Endodermal cell (in vitro differentiated cells): ENCODE measurements at places on chromosomes 11 and 22. TPM values are rescaled to one million over a fixed set of nuclear protein-coding genes. Genes with fewer than 3 reads are reported as not detected.

DNA sequence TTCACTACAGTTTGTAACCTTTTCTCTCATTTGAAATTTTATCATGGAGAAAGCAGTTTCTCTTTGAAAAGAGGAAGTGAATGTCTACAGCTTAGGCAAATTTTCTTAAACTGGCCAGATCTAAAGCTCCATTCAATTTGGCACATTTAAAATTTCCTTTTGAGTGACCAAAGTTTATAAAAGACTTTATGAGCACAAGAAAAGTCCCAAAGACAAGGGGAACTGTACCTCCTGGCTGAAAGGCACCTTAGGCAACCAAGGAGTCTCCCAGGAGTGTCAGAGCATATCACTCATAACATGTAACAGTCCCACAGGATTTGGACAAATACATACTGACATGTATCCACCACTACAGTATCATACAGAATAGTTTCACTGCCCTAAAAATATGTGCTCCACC, 41.3 kb downstream of the NARS2 start:
- DNase-seq = no peak

The SPINDOC gene
- 90.0 and 96.1 TPM in 2 replicates for total RNA-seq

The SELENOM gene
- 7.3 and 8.0 TPM in 2 replicates for total RNA-seq

The RHOG gene
- 25.5 and 26.9 TPM in 2 replicates for total RNA-seq

- DNase-seq = no peak
Observed at GRCh38 chr11:23846902-23847422, 649.9 kb upstream of the LUZP2 start.

The LDHAL6A gene
- not detected in 2 replicates for total RNA-seq

The OR51B2 gene
- not detected in 2 replicates for total RNA-seq

- DNase-seq = no peak
Observed at GRCh38 chr11:119808407-119809185, 79.6 kb upstream of the NECTIN1 start.

The RFPL3 gene
- total RNA-seq = 0.23 TPM in 1 of 3 replicates, not detected in the others

DNA sequence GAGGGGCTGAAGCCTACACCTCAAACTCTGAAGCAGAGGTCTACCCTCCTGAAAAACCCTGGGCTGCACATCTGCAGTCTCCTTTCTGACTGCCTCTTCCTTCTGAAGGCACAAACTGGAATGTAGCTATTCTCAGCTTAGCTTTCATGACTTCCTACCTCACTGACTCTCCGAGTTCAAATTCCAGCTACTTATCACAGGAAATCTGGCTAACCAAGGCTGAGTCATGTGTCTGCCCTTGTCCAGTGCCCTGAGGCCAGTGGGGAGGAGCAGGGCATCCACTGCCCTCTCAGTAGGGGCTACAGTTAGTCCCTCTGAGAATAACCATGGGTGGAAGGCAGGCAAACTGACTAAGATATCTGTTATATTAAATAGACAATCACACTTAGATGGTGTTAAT, 29.2 kb downstream of the PDGFD start:
- no peak for DNase-seq

The DNAL4 gene
- total RNA-seq = 24.8 and 25.3 TPM in 2 replicates

DNA sequence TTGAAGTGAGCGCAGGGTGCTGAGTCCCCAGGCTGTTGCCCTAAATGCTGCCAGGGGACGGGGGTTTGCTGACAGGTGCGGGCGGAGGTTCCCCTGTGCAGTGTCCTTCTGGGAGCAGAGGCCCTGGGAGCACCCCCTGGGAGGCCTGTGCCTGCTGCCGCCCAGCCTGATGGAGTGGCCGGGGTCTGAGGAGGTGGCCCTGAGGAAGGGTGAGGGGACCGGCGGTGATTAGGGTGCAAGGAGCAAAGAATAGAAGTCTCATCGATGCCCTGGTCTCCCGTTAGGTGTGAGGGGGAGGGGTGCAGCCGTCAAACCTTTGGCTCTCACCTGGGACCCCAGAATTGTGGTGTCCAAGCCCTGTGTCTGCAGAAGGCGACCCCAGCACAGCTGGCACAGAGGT, 1294.7 kb downstream of the BRD1 start:
- no peak for DNase-seq

DNA sequence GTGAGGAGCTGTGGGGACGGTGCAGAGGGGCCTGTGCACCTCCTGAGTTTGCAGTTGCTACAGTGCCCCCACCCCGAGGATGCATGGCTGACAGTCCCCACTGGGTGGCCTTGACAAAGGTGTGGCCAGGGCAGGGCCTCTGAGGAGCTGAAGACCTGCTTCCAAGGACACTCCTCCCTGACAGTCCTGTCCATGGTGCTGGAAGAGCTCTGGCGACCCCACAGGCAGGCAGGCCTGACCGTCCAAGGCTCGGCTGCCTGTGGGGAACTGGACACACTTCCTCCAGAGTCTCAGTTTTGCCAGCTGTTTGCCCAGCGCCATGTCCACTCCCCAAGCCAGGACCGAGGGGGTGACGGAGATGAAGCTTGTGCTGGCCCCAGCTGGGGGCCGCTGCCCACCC, 32.7 kb downstream of the BRSK2 start:
- peak; percentile 74 for DNase-seq

- DNase-seq = peak; percentile 60
Observed at GRCh38 chr22:19745155-19746101, 15.2 kb upstream of the TBX1 start.

The LRRN4CL gene
- 0.26 to 0.55 TPM (median 0.38 TPM) in 3 replicates for total RNA-seq

DNA sequence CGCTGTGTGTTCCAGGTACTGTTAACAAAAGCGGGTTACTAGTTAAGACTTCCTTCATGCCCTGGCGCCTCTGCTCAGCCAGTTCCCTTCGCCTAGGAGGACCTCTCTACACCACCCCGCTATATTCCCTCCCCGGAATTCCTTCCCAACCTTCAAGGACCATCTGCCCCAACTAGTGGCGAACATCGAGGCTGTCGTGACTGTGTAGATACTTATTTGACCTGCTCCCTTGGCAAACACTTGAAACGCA, 450 bp upstream of the BCL2L13 start:
- DNase-seq = no peak

GRCh38 chr11:91041626-91042025, 818.8 kb upstream of the CHORDC1 start:
- DNase-seq = no peak

The SCGB1D2 gene
- not detected in 2 replicates for total RNA-seq

DNA sequence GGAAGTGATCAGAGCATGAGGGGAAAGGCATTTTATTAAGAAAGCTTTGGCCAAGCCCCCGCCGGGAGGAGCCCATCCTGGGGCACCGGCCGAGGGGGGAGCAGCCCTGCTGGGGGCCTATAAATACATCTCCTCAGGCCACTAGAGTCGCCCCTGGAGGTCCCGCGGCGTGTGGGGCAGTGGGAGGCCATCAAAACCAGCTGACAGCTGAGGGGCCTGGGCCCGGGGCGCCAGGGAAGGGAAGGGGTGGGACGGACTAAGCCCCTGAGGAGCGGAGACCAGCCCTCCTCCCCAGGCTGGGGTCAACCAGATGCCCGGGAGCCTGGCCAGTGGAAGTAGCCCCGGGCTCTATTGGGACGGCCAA, 13.1 kb downstream of the SCARF2 start:
- no peak for DNase-seq

DNA sequence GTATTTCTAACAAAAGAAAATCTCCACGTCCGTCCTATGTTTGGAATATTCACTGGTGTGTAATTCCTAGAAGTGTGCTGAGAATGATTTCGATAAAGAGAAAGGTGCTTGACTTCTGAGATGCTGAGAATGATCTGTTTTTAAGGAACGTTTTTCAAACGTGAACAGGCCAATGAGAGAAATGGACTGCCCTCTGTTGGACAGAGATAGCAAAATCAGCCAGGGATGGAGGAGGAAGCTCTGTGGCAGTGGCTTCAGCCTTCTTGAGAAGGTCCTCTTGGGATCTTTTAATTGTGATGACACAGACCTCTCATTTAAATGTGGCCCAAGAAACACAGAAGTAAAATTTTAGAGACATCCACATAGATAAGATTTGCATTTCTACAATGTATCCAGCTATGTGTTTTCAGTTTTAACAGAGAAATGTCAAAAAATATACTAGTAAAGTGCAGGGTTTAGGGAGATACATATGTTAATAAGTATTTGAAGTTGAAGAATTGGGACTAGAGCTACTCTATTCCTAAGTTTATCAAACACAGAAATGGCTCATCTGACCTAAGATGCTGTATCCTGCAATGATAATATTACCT, 84.0 kb upstream of the RCN1 start:
- DNase-seq = peak; percentile 73

GRCh38 chr11:83827940-83828554, 541.9 kb upstream of the CCDC90B start:
- no peak for DNase-seq

GRCh38 chr22:35301372-35301874, 1.7 kb downstream of the TOM1 start:
- no peak for DNase-seq

The UBQLNL gene
- 0.20 TPM in 1 of 3 replicates, not detected in the others for total RNA-seq
